ENCODE measurements at places on chromosomes 13 and 19.
A peak's percentile ranks its signal among the peaks of the same experiment; 100 is the strongest.

DNA sequence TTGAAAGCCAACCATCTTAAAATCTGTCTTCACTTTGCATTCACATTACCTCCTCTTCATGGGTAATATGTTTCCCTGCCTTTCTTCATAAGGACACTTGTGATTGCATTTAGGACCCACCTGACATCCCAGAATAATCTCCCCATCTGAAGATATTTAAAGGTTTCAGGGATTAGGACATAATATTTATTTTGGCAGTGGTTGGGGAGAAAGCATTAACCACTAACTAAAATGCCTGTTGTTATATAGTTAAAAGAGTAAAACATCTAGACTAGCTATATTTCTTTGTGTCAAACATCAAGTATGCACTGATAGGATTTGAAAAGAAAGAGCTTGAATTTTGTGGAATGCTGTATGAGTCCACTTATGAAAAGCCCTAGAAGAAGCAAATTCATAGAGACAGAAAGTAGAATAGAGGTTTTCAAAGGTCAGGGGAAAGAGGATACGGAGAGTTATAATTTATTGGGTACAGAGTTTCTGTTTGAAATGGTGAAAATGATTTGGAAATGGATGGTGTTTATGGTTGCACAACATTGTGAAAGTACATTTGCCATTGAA is 457.7 kb upstream of the SPRY2 start:
- no peak for DNase-seq

GRCh38 chr19:13430790-13431582 is 75.3 kb downstream of the CACNA1A start:
- DNase-seq = no peak

GRCh38 chr13:54387625-54388024 is 1359.0 kb downstream of the OLFM4 start:
- DNase-seq = no peak

DNA sequence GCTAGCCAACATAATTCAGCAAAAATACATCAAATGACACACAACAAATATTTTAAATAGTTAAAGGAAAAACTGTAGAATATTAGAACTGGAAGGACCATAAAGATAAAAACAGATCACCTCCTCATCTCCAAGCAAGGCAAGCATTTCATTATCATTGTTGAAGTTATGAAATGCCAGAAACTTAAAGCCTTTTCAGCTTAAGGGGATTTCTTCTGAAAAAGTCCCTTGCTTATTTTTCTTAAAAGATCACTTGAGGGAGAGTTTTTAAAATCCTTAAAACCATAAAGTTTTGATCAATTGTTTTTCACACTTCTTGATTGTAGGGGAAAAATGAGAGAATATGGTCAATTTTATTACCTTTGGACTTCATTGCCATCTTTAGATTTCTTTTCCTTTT is 37.4 kb downstream of the FLT1 start:
- DNase-seq = no peak

DNA sequence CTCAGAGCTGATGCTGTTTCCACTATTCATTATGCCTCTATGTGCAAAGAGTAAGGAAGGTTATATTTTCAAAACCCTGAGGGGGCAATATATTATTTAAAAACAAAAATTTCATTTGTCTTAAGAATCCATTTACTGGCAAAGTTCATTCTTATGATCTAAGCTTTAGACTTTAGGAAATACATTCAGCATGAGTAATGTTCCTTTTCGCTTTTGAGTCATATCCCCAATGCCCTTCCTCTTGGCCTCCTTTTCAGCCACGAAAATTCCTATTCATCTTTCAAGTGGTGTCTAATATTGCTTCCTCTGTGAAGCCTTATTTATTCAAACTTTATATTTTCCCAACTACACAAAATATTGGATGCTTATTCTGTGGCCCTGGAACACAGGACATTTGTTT is 1317.0 kb downstream of the PCDH9 start:
- no peak for DNase-seq

DNA sequence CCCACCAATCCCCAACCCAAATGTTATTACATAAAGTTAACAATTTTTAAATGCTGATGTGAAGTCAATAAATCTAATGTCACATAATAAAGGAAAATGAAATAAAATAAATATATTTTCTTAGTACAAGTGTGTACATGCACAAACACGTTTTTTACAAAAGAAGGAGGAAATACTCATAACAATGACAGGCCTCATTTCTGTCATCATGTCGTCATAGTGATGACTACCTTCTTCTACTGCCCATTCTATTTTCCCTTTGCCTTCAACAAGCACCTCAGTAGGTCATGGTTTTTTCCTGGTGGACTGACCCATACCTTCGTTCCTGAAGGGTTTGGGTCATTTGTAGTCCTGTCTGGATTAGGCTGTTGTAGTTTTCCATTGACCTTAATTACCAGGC is 185.3 kb upstream of the IPO5 start:
- no peak for DNase-seq

DNA sequence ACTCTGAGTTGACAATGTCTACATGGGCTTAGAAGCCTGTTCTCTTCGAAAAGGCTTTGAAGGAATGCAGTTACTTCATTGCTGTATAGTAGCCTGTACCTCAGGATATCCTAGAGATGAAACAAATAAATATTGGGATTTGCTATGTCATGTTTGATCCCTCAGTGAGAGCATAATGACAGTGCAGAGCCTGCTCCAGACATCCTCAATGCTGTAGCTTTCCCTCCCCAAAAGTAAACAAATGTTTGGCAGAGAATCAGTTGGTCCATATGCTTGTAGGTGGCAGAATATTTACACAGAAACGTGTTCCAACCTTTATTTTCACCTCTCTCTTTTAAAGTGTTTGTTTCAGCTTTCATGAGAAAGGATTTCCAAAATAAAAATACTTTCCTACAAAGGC is 515.3 kb upstream of the SGCG start:
- DNase-seq = peak; percentile 87

- no peak for DNase-seq
Measured at GRCh38 chr13:33015791-33016323, 366 bp upstream of the KL start.

DNA sequence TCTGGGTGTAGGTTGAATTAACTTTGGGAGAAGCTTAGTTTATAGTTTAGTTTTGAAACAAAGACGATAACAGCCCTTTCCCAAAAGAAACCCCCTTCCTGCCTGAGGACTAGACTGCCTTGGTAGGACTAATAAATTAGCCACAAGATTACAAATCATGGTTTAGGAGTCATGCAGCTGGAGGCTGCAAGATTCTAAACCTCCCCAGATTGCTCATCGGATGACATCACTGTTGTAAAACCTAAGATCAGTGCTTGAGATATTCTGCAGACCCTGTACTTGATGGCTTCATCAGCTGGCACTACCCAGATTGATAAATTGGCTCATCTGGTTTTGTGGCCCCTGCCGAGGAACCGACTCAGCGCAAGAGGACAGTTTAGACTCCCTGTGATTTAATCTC is 35.9 kb upstream of the MPHOSPH8 start:
- DNase-seq = no peak

DNA sequence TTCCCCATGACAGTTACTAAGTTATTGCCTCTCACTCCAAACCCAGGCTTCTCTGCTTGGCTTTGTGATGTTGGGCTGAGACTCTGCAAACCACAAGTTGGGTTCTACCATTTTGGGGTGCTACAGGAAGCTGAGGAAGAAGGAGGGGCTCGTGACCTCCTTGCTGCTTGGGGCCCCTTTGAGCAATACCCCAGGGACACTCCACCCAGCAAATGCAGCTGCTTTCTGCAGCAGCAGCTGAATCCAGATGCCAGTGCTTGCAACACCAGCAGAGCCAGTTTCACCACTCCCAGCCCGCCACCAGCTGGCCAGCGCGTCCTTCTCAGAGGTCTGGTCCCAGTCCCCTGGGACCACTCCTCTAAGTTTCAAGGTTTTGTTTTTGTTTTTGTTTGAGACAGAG is 22.0 kb upstream of the UBAC2 start:
- no peak for DNase-seq

GRCh38 chr13:31965361-31966066 is 66.1 kb upstream of the FRY start:
- DNase-seq = no peak

DNA sequence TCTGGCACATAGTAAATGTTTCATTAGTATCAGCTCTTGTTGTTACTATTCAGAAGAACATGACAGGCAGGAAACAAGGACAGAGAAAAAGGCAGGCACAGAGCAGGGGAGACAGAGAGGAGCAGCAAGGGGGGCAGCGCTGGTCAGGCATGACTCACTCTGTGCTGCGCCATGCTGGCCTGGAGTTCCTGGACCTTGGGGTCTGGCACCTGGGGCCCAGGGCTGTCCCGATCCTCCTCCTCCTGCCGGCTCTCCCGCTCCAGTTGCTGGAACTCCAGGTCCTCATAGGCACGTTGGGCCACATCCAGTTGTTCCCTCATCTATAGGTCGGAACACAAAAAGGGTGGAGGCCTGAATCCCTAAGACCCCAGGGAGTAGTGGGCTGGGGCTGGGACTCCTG is 7.6 kb downstream of the PHLDB3 start:
- DNase-seq = no peak

- DNase-seq = no peak
Measured at GRCh38 chr19:42411581-42412178, 15.5 kb downstream of the LIPE start.

GRCh38 chr13:56530096-56530495 is 610.6 kb upstream of the PRR20A start:
- no peak for DNase-seq

All from NCI-H1092 treated with DMSO at 0.1 percent for 48 hours (cell line).